ENCODE measurements at places on chromosomes 7 and 10.

- DNase-seq = no peak
Observed at GRCh38 chr7:142890874-142891485, 5.4 kb upstream of the TRPV6 start.

GRCh38 chr7:108614896-108615295, 45.2 kb downstream of the DNAJB9 start:
- DNase-seq = peak; percentile 23

GRCh38 chr7:108511939-108512338, 14.0 kb downstream of the PNPLA8 start:
- DNase-seq = no peak

DNA sequence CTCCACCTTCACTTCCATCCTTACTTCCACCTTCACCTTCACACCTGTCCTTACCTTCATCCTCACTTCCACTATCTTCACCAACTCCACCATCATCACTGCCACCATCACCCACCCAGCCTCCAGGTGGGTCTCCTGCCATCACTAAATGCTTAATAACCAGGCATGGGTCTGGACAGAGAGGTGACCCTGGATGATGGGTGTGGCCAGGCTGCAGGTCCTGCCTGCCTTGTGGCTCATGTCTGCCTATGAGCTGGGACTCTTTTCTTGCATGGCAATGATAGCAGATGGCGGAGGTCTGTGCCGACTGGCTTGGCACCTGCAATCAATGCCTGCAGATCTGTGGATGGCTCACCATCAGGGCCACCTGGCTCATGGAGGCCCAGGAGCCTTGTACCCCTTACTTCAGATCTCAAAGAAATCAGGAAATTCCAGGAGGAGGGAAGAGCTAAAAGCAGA, 60.1 kb upstream of the ELN start:
- DNase-seq = no peak

DNA sequence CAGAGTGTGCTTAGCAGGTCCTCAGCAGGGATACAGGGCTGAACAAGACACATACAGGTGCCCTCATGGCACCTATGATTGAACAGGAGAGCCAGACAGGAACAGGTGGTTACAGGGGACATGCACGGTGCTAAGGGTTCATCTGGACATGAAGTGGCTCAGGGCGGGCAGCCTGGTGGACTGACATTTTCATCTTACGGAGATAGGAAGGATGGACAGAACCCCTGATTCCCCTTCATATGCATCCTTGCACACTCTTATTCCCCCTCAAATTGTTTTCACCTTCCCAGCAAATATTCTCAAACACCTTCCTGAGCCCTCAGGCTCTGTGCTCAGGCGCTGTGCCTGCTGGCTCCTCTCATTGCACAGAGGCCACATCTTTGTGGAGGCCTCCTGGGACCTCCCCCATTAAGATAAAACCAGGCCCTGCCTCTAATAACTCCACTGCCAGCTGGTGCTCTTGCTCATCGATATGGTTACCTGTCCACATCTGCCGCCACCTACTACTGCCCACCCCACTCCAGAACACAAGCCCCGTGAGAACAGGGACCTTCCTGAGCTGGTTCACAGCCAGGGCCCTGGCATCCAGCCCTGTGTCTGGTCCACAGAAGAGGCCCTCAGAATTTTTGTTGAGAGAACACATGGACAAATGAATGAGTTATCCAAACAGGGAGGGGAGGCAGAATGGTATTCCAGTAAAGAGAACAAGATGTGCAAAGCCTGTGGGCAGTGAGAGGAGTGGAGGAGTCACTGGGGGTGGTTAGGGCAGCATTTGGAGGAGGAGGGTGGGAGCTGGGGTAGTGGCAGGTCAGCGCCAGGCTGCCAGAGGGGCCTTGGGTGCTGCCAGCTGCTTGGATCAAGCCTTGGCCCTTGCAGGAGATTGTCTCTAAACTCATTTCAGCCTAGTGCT, 68.9 kb upstream of the AQP1 start:
- DNase-seq = no peak

- no peak for DNase-seq
Observed at GRCh38 chr7:1234881-1235500, 2.3 kb downstream of the UNCX start.

GRCh38 chr10:130664526-130664925, 528.3 kb downstream of the GLRX3 start:
- no peak for DNase-seq

DNA sequence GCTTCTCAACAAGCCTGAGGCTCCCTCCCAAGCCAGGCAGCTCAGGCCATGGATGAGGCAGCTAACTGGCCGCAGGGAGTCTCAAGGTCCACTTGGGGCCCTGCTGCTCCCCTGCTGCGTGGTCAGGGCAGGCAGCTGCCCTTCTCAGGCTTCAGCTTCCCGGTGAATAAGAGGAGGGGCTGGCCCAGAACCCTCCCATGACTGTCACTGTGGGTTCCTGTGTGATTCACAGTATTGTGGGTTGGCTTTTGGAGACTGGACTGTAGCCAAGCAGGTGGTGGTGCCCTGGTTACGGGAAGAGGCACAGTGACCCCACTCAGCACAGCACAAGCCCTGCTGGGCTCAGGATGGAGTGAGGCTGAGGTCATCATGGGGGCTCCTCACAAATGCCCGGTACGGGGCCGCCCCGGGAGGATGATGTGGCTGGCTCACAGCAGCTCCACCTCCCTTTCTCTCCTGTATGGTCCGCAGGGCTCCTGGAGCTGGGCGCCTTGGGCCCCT, 189.8 kb downstream of the HECW1 start:
- no peak for DNase-seq

DNA sequence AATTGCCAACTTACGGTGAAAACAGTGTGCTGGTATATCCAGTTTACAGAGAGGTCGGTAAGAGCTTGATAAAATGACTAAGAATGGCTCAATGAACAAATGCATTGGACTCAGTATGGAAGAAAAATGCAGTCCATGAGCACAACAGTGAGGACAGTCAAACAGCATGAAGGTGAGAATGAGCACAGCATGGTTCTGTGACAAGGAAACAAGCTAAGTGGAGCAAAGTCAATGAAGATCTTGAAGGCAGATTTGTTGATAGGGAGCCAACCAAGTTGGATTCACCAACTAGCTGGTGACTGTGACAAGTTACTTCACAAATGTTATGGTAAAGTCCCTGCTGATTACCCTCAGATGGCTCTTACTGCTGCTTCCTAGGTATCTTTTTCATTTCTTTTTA, 75.9 kb downstream of the SHOC2 start:
- no peak for DNase-seq

DNA sequence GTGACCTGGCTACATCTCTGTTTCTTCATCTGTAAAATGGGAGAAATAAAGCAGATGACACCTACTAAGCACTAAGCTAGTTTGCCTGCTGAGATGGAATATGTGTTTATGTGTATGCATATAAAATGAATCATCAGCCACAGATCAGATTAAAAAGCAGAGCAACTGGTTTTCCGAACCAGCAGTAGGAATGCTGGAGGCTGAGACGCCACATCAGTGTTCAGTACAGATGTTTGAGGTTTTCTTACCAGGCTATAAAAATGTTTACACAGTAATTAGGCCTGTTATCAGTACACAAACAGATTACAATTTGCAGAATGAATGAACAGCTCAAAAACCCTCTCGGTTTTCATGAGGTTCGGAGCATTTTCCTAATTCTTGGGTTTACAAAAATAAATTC, 85.8 kb downstream of the CALN1 start:
- no peak for DNase-seq

DNA sequence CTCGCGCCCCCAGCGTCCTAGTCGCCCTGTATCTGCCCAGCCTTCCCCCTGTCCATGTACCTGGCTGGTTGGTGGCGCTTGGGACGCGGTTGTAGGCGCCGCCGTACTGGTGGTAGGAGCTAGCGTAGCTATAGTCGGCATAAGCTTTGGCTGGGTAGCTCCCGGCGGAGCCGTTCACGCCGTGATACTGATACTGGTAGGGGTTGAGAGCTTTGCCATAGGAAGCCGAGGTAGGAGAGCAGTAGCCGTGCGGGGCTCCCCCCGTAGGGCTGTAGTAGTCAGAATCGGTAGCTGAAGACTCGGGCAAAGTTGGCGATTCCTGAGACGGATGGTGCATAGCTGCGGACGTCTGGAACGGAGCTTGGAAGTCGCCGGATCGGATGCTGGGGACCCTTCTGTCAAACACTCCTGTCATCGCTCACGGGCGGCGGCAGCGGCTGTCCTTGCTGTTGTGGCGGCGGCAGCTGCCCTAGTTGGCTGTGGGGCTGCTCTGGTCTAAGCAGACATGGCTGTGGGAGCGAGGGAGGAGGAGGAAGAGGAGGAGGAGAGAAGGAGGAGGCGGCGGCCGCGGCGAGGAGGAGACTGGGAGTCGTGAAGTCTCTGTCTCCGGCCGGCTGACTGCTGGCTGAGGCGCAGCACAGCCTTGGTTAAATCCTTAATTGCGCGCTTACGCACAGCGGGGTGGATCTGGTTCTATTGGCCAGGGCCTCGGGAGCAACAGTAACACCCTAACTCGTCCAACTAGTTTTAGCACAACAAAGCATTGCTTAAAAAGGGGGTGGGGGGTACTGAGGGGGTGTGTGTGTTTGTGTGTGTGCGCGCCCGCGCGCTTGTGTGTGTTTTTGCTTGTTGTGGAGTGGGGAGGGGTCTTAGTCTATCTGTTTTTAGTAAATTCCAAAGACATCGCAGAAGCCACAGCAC, at the start of gene DLX5:
TSS of gene DLX5 (minus strand) at position 623 of the 921 bp plus-strand sequence. CDS start at position 415, 208 bp downstream.
- no peak for DNase-seq

DNA sequence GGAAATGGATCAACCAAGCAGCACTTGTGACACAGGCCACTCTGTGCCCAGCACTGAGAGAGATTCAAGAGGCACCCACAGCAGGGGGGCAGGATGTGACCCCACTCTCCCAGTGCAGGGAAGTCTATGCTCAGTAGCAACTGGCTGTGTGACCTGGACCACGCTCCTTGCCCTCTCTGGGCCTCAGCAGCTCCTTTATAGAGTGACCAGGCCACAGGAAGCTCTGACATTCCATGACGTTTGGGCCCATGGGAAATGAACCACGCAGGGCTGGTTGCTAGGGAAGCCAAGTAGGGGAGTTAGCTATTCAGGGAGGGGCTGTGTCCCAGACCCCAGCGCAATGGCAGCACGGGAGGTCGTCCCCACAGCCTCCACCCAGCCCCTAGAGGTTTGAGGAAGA, 232.6 kb downstream of the USP6NL start:
- no peak for DNase-seq

- DNase-seq = peak; percentile 41
Observed at GRCh38 chr7:19621740-19622139, 87.1 kb downstream of the POLR1F start.

- DNase-seq = no peak
Observed at GRCh38 chr7:115125312-115125711, 203.4 kb downstream of the MDFIC start.

GRCh38 chr10:101032637-101033224, 1.7 kb downstream of the SFXN3 start:
- DNase-seq = peak; percentile 72

- DNase-seq = no peak
Observed at GRCh38 chr7:115932880-115933279, 97.7 kb downstream of the TFEC start.

- no peak for DNase-seq
Observed at GRCh38 chr7:129906700-129907099, 46.1 kb downstream of the UBE2H start.

- no peak for DNase-seq
Observed at GRCh38 chr7:98135984-98136383, 29.3 kb downstream of the LMTK2 start.

GRCh38 chr10:1163831-1164230, 107.6 kb downstream of the WDR37 start:
- DNase-seq = no peak

DNA sequence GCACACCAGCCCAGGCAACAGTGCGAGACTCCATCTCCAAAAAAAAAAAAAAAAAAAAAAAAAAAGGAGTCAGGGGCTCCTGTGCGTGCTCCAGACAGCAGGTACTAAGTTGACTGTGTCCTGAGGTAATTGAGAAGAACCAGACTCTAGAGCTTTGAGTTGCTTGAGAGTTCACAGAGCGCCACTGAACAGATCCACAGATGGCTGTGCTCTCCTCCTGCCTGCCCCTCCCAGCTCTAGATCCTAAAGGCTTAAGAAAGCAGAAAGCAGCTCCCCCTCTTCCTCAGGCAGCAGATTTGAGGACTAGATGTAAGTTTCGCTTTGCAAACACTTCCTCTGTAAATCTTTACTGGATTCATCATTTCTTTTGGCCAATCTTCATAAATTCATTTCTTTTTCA, 38.7 kb downstream of the SHH start:
- DNase-seq = no peak

- DNase-seq = no peak
Observed at GRCh38 chr7:91875851-91876250, 4.7 kb downstream of the MTERF1 start.

DNA sequence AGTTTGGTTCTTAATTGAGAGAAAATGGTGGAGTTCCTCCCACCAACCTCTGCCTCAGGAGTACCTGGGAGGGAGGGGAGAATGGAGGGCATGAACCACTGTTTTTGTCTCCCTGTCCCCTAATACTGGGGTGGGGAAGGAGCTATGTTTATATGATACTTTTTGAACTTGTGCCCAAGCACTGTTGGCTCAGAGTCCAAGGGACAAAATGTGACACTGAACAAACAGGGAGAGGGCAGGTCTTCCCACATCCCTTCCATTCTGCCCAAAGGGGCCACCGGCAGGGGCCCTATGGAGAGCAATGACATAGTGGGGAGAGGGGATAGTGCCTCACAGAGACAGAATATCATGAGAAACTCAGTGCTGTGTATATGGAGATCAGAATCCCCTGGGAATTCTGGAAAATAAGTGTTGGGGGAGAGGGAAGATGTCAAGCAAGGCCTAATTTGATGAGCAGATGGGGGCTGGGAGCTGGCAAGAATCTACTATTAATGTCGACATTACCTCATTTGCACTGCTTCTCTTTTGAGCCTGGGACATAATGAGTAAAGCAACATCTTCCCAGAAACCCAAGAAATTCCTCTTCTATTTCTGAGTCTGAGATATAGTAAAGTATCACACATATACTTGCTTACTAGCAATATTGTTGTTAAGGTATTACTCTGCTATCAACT, 180.6 kb downstream of the CYP26A1 start:
- DNase-seq = peak; percentile 4

DNA sequence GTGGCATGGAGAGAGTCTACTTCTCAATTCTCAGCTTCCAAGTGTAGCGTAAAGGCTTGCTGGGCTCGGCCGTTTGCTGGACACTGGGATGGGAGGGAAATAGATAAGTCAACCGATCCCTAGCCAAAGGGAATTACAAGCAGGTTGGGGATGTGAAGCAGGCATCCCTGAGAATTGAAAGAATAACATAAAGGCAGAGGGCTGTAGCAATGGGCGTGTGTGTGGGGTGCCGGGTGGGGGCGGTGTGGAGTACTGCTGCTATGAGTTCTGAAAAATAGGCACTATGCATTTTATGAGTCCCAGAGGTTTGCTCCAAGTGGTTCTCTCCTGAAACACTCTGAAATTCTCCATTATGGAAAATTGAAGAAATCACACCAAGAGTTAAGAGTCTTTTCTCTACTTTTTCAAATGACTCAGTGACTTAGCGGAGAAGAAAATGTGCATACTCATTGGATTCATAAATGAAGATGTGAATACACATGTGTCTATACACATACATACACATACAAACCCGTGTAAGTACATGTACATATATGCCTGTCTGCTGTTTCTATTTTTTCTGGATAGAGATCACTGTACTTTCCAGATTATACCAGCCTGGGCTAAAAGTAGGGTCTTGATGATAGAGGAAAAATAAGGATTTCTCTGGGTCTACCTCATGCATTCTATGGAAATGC, 65.4 kb downstream of the ADRA2A start:
- no peak for DNase-seq
